CD4-positive, alpha-beta T cell treated with Interleukin-17A for 1 hour (primary cell): ENCODE measurements at places on chromosomes 4 and X.

GRCh38 chrX:43646800-43647199 is 9.3 kb upstream of the MAOA start:
- no peak for DNase-seq

GRCh38 chr4:17090063-17090462 is 191.6 kb upstream of the LDB2 start:
- DNase-seq, result no peak

- no peak for DNase-seq
Observed at GRCh38 chrX:3940000-3940610, 226.7 kb upstream of the PRKX start.

GRCh38 chr4:89609756-89610155 is 227.2 kb downstream of the SNCA start:
- no peak for DNase-seq

DNA sequence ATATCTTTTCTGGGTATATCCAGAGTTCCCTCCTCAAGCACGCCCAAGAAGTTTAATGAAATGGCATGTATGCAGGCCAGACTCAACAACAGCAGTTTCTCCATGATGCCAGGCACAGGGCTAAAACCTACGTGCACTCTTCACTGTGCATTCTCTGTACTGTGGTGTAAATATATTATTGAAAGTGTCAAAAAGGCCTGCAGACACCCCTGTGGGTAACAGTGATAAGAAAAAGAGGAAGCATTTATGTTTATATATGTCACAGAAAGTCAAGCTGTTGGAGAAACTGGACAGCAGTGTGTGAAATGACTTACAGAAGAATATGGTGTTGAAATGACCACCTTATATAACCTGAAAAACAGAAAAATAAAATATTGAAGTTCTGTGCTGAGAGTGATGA is 29.6 kb upstream of the DCAF8L1 start:
- no peak for DNase-seq

GRCh38 chr4:38323141-38323641 is 340.8 kb upstream of the KLF3 start:
- DNase-seq, result no peak

- no peak for DNase-seq
Observed at GRCh38 chrX:65920620-65921019, 119.3 kb downstream of the VSIG4 start.

GRCh38 chrX:16138108-16138427 is 14.7 kb downstream of the GRPR start:
- DNase-seq, result no peak
